IPS-NIHi11 (cell line): ENCODE measurements at places on chromosomes 5 and 9.

GRCh38 chr9:68533678-68534077 lies 7.0 kb downstream of the TMEM252 start:
- DNase-seq: no peak

DNA sequence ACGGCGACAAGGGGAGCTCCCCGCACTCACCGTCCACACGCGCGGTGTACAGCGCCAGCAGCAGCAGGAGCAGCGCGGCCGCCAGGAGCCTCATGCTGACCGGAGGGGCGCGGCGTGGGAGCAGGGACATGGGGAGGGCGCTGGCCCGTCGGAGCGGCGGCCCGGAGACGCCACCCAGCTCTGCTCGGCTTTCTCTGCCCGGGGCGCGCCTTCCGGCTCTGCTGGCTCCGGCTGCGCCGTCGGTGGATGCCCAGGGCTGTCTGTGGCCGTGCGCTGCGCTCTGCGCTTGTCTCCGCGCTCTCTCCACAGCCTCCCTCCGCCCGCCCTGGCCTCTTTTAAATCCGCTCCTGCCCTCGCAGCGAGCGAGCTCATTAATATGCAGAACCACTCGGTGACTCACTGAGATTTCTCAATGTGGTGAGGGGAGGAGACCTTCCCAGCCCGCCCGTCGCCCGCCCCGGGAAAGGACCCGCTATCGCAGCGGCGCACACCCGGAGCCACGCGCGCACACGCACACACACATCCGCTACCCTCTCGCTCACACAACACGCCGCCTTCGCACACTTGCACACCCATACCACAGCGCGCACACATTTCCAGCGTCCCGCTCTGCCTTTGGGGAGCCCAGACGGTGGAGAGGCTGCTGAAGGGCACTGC lies at the start of gene CXCL14:
CXCL14 (minus strand) TSS at position 307 of the 657 bp plus-strand sequence; CDS start at position 94, 213 bp downstream.
- peak; percentile 77 for DNase-seq

- DNase-seq: peak; percentile 68
These were observed 327.4 kb downstream of the SH3GL2 start for GRCh38 chr9:17906176-17906840.

DNA sequence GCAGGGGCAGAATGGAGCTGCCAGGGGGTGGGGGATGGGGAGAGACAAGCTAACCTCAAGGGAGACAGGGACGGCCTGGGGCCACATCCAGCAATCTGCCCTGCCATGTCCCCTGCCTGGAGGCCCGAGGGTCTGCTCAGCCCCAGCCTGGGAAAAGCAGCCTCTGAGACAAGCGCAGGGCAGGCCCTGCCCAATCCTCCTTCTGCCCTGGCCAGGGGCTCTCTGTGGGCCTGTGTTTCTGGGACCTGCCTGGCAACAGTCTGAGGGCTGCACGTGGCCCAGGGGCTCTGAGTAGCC lies 13.9 kb upstream of the QSOX2 start:
- no peak for DNase-seq

- DNase-seq: no peak
These were observed 182.7 kb downstream of the GNAQ start for GRCh38 chr9:77848897-77849296.

DNA sequence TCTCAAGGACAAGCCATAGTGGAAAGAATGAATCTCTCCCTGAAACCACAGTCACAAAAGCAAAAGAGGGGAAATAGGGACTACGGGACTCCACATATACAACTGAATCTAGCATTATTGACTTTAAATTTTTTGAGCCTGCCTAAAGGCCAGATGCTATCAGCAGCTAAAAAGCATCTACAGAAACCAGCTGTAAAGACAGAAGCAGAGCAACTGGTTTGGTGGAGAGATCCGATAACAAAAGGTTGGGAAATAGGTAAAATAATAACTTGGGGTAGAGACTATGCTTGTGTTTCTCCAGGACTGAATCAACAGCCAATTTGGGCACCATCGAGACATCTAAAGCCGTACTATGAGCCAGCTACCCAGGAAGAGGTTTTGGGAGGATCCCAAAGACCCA lies 281.2 kb downstream of the CDH18 start:
- no peak for DNase-seq

DNA sequence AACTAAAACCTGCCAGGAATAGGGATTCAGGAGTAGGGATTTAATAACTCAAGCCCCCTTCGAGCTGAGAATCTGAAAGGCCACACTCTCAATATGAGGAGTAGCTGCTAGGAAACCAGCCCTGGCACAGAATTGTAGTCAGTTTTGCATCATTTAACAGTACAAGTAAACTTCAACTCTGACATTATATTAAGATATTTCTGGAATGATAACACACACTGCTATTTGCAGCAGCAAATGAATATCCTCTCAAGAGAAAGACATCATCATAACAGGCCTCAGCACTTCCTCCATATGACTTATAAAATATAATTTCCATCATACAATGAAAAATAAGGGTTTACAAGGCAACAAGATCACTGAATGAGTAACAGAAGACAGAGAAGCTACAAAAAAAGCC lies 138.2 kb upstream of the RFX3 start:
- no peak for DNase-seq

DNA sequence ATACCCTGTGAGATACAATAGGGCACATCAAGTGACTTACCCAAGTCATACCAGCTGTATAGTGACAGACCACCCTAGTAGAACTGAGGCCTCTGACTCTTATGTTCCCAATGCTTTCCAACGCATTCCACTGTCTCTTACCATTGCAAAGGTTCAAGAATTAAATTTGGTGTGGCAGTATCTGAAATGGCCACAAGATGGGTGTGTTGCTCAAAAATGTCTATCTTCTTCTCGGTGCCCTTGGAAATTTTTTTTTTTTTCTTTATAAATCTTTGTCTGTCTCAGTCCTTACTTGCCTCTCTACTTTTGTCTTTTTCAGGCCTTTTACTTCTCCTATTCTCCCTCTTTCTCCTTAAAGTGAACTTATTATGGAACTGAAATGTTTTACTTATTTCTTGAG lies 48.4 kb downstream of the GPR21 start:
- DNase-seq: peak; percentile 37

- DNase-seq: no peak
These were observed 107.8 kb upstream of the IL12B start for GRCh38 chr5:159438092-159438491.

DNA sequence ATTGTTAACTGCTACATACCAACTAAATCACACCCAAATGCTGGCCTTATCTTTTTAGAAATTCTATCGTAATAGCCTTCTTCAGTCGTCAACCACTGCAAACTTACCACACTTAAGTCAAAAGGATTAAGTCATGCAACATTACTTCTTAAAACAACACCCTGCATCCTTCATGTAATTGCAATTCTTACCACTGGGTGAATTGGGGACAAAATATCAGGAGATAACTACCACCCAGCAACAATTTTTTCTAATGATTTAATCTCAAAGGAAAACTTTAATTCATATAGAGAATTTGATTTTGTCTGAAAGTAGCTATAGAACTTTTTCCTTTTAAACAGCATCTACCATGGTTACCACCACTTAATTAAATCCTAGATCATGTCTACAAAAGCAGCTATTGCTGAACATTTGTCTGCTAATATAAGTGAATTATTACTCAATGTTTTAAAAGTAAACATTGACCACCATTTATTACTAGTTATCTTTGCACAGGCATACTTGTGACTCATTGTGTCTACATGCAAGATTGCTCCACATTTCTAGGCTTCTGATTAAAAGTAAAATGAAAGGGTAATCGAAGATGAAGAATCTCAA lies 10.5 kb downstream of the MLLT3 start:
- DNase-seq: no peak

DNA sequence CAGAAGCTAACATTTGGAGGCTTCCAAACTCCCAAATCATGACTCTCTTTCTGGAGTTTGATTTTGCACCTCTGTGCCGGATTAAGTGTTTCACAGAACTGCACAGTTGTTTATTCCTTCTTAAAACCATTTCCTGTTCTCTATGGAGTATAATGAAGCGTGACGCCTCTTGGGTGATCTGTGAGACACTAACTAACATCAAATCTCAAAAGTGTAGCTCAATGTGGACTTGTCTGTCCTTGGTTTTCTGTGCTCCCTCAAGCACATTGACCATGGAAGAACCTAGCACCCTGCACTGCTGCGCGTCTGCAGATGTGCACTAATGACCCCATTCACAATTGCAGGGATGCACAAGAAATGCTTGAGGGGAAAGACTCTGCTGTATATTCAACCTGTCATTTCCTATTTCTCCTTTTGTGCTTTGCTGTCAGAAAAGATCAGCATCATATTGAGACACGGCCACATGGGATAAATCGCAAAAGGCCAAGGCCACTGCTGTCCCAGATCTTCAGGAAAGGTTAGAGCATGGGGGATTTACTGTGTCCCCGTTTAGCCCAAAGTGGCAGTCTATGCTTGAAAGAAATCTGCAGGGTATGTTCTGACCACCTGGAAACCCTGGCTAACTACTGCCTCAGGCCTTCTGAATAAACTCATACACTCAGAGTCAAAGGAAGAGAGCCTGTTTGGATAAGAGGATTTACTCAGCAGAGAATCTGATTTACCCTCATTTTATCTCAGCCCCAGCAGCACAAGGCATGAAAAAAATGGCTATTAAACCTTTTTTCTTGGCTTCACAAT lies 109.6 kb downstream of the BAAT start:
- DNase-seq: no peak

DNA sequence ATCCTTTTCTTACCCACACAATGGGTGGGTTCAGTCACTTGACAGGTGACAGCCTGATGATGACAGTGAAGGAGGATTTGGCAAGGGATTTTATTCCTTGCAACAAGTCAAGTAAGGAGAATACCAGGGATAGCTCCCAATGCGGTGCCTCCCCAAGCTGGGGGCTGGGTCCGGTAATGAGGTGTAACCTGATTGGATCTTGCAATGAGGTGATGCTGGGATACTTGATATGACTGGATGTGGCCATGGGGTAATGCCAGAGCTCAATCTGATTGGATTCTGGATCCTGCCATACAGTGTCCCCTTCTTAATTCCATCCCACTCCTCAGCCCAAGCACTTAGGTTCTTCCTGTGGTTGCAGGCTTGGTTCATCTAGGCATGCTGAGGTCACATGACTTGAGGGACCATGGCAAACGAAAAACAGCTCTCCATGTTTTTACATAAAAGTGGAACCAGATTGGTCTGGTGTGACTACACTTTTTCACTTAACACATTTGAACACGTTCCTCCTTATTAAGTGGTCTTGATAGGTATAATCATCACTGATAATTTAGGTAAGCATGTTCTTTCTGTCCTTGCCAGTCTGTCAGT lies 181.1 kb downstream of the PDZD2 start:
- no peak for DNase-seq

GRCh38 chr9:20387062-20387461 lies 235.2 kb downstream of the MLLT3 start:
- DNase-seq: no peak

DNA sequence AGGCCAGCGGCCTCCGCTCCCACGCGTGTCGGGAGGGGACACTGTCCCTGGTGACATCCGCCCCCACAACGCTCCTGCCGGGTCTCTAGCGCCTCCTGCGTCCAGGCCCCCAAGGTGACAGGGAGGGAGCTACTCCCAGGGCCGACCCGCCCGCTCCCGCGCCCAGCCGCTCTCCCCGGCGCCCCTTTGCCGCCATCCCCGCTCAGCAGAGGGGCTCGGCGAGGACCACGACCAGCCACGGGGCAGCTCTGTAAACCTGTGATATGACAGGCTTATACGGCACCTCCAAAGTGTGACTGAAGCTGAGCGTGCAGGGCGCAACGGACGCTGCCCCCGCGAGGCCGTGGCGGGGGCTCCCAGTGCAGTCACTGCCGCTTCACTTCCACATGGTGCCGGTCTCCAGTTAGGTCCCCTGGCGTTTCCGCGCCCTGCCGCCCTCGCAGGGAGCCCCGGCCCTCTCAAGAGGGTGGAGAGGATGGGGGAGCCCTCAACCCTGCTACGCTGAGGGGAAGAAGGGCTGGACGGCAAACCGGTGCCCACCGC lies 978 bp upstream of the ADCY2 start:
- peak; percentile 71 for DNase-seq

DNA sequence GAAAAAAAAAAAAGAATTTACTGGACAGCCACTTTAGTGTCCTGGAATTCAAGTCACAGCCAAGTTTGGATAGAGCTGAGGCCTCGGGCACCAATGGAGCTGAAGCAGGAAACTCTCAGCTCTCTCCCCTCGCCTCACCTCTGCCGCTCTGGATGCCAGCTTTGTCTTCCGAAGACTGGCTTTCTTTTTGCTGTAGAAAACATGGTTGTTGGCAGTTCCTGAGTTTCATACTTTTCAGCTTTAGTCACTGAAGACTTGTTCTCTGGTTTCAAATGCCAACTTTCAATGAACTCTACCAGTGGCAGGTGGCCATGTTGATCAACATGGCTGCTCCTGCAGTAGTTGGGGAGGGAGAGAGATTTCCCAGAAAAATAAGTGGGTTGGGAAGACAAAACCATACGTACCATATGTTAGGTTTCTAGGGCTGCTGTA lies 142.2 kb downstream of the SNX18 start:
- DNase-seq: no peak

GRCh38 chr5:133480366-133480765 lies 132.0 kb downstream of the FSTL4 start:
- DNase-seq: no peak
